ENCODE measurements at places on chromosomes 6 and 20.

- no peak for DNase-seq
Observed at GRCh38 chr6:82869493-82869892, 196.1 kb downstream of the UBE3D start.

DNA sequence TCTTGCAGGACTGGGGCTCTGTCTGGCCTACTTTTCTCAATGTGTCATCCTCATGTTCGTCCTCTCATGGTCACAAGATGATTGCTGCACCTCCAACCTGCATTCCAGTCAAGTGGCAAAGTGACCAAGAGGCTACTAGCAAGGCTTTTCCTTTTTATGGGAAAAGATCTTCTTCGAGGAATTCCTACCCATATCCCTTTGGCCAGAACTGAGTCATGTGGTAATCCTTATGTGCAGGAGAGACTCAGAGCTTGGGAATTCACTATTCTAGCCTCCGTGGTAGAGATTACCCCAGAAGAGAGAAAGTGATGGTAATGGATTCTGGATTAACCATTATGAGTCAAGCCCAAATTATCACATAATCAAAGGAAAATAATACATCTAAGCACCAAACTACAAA is 162.7 kb downstream of the KCNQ5 start:
- DNase-seq: no peak

- peak; percentile 78 for DNase-seq
Observed at GRCh38 chr6:36912586-36912985, 26.8 kb downstream of the C6orf89 start.

GRCh38 chr6:147299035-147299434 is 94.8 kb downstream of the STXBP5 start:
- no peak for DNase-seq

DNA sequence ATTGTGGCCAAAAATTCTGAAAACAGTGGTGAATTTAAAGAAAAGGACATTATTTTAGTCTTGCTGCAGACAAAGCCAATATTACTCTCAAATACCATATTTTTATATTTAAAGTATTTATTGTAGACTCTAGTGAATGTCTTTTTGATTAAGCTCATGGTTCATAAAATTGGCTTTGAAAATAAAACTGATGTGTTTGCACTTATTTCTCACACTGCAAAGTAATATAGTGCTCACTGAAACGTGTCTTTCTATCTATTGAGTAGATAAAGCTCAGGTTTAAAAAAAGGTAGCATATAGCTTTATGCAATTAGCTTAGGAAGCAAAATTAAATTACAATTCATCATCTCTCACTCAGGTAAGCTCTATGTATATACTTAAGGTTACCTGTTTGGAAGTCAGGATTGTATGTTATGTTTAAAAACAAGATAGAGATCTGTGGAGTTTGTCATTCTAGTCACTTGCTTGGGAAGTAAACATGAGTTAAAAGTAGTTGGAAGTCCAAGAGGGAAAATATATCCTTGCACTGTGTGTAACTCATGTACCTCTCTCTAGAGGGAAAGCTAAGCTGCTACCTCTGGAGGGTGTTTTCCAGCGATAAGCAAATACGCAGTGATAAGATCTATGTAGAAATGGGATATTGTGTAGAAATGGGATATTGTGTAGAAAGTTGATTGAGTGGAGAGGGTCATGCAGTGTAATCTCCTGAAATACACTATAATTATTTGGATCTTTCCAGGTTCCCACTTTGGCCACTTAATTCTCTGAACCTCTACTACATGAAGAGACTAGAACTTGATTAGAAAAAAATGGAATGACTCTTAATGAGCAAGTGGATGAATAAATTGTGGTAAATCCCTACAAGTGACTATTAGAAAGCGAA is 29.9 kb upstream of the SPTLC3 start:
- DNase-seq: no peak

DNA sequence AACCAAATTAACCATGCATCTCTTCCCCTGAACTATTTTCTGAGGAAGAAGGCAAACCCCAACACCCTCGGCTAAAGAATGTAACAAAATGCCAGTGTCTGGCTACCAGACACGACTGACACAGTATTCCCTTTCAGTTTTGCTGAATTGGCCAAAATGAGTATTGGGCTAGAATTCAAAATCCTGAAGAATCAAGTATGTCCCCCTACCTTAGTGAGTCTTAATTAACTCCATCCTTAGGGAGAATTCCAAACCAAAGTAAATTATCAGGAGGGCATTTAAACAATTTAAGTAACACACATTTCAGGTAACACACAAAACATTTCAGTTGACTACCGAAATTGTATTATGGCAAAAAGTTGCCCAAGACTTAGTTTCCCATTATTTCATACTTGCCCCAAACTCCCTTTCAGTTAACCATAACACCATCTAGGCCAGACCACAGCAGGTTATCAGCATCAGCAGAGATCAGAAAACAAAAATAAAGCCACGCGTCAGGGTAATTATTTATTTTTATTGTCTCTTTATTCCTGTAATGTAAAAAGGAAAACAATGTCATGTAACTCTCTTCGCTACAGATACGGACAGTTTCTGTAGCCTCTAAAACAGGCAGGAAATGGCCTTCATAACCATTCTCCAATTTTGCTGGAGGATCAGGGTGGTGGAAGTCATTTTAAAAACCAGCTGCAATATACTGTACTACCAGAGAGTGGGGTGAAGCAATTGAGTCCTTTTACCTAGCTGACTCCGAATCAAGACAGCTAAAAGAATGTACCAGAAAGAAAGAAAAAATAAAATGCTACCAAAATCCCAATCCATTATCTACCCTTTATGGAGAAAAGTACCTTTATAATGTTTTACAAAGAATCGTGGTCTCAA is 1.9 kb downstream of the SNX5 start:
- peak; percentile 30 for DNase-seq

Data from activated naive CD4-positive, alpha-beta T cell treated with anti-CD3 and anti-CD28 coated beads, Interleukin-2, amount 10 ng/mL, durations not matched to agents 7 days and 5 days (primary cell).